Heart left ventricle (tissue), 16 donors: ENCODE measurements at places on chromosomes 12 and 14.

DNA sequence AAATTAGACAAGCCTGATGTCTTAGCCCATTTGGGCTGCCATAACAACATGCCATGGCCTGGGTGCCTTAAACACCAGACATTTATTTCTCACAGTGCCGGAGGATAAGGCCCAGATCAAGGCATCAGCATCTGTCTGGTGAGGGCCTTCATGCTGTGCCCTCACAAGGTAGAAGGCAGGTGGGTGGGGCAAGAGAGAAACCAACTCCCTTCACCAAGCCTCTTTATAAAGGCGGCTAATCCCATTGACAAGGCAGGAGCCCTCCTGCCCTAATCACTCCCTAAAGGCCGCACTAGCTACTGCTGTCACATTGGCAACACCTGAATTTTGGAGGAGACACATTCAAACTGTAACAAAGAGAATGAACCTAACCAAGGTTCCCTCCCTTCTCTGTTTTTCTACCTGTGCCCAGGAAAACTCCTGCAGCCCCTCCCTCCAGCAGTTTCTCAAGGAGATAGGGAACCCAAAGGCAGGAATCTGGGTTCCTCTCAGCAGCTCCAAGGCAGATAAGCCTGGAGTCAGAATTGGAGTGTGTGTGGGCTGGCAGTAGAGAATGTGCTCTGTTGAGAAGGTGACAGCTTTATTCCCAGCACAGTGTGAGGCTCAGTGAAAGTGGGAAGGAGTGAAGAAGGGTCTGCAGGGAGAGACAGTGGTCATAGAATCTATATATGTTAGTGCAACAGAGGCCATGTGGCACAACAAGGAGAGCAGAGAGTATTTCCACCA is 21.7 kb upstream of the GPATCH2L start:
- no peak for DNase-seq

GRCh38 chr14:69132513-69133181 is 20.3 kb downstream of the DCAF5 start:
- DNase-seq = no peak

- DNase-seq = no peak
Measured at GRCh38 chr14:98962118-98962517, 309.9 kb downstream of the BCL11B start.

DNA sequence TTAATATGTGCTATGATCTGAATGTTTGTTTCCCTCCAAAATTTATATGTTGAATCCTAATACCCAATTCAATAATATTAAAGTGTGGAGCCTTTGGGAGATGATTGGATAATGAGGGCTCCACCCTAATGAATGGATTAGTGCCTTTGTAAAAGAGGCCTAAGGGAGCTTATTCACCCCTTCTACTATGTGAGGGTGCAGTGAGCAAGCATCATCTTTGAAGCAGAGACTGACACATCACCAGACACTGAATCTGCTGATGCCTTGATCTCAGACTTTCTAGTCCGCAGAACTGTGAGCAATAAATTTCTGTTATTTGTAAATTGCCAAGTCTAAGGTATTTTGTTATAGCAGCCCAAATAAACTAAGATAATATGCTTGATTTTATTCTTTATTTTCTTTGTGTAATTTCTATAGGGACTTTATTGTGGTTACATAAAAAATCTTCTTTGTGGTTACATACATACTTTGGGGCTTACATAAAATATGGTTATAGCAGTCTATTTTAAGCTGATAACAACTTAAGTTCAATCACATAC is 131.1 kb upstream of the SLC38A2 start:
- no peak for DNase-seq

GRCh38 chr12:123229051-123229450 is 3.9 kb downstream of the MPHOSPH9 start:
- DNase-seq = no peak

GRCh38 chr12:131235871-131236271 is 282.2 kb downstream of the ADGRD1 start:
- DNase-seq = no peak

- no peak for DNase-seq
Measured at GRCh38 chr14:26636561-26636960, 38.7 kb upstream of the NOVA1 start.

- no peak for DNase-seq
Measured at GRCh38 chr14:90677484-90678050, 138.7 kb downstream of the TTC7B start.

DNA sequence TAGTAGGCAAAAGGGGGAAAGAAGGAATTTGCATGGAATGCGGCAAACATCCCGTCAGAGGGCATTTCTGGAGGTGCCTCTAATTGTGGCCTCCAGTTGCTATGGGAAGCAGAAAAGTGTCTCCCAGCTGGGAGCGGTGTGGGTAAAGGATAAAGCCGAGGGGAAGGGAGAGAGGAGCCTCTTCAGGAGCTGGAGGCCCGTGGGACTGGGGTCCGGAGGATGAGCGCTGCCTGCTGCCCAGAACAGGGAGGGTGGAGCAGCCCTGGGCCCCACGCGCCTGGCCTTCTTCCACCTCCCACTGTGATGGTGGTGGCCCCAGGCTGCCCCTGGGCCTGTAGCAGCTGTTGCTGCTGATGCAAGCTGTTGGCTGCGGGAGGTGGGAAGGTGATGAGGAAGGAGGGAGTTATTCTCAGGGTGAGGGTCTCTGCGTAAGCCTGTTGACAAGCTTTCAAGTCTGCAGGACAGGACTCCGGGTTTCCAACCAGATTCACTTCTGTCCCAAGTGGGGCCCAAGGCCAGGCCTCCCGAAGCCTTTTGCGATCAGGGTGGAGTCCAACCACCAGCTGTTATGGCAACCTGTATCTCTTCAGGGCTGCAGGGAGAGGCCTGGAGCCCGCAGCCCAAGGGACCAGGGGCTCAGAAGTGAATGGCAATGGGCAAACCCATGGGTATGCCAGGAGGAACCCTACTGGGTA is 19.1 kb upstream of the PGF start:
- no peak for DNase-seq

GRCh38 chr12:59600171-59600570 is 4.3 kb downstream of the SLC16A7 start:
- DNase-seq = no peak

DNA sequence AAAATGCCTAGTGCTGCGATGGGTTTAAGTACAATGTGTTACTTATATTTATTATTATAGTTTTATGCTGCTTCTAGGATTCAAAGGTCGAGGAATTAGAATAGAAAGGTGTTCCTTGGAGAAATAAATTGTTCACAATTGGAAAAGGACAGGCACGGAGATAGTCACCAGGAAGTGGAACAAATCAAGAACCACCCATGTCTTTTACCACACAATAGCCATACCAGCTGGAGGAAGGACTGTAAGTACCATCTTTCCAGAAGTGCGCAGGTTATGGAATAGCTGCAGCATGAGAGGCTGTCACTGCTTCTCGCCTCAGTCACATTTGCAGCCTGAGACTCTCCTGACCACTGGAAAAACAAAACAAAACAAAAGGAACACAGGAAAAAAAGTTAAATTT is 40.5 kb upstream of the MANSC4 start:
- no peak for DNase-seq

DNA sequence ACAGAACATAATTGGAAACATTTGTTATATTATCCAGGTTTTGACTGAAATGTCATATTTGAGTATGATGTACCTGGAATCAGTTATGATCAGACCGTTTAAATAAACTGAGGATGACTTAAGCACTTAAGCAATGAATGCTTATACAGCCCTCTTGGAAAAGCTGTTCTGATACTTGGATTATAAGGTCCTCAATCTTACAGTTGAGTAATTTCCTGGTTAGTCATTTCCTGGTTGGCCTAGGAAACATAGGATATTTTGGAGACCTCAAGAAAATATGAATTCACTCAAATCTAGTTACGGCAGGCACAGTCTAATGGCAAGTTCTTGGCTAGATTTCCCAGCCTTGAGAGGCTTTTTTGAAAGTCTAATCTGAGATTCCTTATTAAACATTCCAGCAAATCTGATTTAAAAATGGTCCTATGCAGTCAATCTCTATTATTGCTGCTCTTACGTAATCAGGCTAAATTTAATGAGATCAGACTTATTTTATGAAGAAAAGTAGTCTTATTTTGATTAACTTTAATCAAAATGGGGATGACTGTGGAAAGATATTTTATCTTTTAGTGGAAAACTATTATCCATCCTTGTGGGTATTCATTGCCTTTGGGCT is 447.2 kb downstream of the SNAPC1 start:
- no peak for DNase-seq

DNA sequence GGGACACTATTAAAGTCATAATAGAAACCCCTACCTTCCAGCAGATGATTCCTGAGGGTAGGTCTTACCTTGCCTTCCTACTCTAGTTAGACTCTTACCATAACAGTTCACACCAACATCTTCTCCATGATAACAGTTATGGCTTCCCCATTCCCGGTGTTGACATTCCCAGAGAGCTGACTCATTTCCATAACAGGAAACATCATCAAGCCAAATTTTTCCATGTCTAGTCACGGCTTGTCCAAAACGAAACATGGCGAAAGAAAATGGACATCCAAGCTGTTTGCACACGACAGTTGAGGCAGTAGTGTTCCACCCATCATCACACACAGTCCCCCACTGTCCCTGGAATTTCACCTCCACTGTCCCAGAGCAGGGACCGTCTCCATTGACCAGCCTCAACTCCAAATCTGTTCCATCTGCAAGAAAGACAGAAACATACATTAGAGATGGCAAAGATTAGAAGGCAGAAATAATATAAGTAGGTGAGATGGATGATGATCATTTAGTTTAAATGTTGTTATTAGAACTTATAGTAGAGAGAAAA is 10.6 kb downstream of the CD163L1 start:
- no peak for DNase-seq

- no peak for DNase-seq
Measured at GRCh38 chr14:77612011-77612620, 4.3 kb downstream of the SPTLC2 start.

GRCh38 chr12:123075646-123076171 is 75.2 kb downstream of the PITPNM2 start:
- DNase-seq = no peak

GRCh38 chr12:69341328-69341727 is 6.9 kb upstream of the LYZ start:
- no peak for DNase-seq

DNA sequence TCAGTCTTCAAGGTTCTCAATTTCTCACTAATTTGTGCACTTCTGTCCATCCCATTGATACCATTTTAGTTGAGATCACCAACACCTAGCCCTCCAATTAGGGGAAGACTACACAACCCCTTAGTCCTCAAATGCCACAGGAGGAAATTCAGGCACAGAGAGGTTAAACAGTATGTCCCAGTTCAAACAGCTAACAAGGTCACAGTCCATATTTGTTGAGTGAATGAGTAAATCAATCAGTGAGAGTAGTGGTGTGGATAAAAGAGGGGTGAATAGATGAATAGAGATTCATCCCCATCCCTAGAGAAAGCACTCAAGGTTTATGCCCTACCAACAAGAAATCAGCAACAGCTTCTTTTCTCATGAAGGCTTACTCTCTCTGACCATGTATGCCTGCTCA is 94.2 kb upstream of the RIC8B start:
- no peak for DNase-seq

DNA sequence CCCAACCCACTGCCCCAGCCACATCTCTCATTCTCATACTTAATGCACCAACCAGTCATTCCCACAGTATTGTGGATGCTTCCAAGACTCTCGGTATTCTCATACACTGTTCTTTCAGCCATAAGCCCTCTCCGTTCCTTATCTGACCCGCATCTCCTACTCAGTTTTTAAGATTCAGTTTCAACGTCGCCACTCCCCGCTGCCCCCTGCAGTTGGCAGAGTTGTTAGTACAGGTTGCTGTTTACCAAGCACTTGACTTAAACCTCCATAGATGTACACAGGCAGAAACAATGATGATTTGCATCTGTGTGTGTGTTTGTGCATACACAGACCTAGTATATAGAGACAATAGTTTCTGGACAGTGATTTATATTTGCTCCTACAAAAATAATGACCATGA is 40.2 kb downstream of the PAH start:
- no peak for DNase-seq

DNA sequence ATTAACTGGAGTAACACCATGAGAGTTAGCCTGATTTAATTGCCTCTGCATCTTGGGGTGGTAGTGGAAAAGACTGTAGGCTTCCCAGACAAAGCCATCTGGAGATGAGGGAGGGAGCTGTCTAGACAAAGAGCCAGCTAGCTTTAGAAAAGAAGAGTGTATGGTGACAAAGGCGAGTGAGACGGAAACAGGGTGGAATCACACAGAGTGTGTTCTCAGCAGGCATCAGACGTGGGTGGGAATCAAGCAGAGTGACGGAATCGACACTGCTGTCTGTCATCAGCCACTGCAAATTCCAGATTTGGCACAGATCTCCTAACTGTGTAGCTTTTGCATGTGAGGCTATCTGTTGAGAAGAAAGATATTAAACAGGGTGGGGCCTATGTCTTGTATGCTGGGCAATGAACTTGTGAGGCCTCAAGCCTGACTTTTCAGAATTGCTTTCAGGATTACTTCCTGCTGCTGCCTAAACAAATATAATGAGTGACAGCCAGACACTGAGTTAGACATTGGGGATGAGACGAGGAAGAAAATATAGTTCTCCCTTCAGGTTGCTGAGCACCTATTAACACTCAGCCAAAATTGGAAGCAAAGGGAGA is 236.5 kb upstream of the GRIP1 start:
- DNase-seq = no peak

DNA sequence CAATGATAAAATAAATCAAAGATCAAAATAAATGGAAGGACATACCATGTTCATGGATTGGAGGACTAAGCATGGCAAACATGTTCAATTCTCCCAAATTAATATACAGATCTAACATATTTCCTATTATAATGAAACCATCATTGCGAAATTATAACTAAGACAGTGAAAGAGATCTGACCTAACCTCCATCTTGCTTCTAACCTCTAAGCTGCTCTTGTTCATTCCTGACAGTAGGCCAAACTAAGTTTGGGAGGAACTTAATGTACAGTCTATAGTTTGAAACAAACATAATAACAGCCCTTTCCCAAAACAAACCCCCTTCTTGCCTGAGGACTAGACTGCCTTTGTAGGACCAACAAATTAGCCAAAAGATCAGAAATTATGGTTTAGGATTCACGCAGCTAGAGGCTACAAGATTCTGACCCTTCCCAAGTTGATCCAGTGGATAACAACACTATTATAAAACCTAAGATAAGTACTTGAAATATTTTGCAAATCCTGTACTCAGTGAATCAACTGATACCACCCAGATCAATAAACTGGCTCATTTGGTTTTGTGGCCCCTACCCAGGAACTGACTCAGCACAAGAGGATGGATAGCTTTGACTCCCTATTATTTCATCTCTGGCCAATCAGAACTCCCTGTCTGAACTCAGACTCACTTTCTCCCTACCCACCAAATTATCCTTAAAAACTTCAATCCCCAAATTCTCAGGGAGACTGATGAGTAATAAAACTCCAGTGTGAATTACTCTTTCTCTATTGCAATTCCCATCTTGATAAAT is 41.7 kb upstream of the OR5AU1 start:
- DNase-seq = no peak

DNA sequence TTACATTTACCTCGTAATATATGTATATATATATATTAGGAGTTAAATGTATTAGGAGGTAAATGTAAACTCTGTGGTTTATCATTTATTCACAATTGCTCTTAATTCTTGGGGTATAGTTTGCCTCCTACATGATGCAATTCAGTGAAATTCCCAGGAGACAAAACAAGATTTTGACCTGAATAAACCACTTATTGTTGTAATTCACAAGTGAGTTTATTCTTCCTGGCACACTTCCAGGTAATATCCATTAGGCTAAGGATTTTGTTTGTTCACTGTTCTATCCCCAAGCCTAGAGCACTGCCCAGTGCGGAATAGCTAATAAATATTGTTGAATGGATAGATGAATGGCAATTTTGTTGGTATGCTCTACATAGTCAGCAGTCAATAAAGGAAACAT is 3.0 kb downstream of the SMIM10L1 start:
- no peak for DNase-seq

- DNase-seq = no peak
Measured at GRCh38 chr14:64701660-64702059, 2.6 kb upstream of the PLEKHG3 start.
